ENCODE measurements at places on chromosomes 3 and 15. TPM values are rescaled to one million over a fixed set of nuclear protein-coding genes. Genes with fewer than 3 reads are reported as not detected.
A peak's percentile ranks its signal among the peaks of the same experiment; 100 is the strongest.

SCG5 gene
- total RNA-seq = not detected

CCRL2 gene
- 2.3 TPM for total RNA-seq

GRCh38 chr3:109731639-109732473, 394.5 kb upstream of the DPPA4 start:
- no peak overlapping the region for H3K4me3 ChIP-seq
- DNase-seq = peak; percentile 47
- no peak overlapping the region for H3K27ac ChIP-seq
- H3K4me1 ChIP-seq = no peaks in the 10 kb centered on the region
- no peaks in the 10 kb centered on the region for H3K36me3 ChIP-seq

GRCh38 chr15:99438691-99439523, 126.9 kb upstream of the MEF2A start:
- H3K36me3 ChIP-seq = no peaks in the 10 kb centered on the region
- DNase-seq = no peak
- H3K27ac ChIP-seq = no peak overlapping the region
- no peaks in the 10 kb centered on the region for H3K27me3 ChIP-seq
- no peak overlapping the region for H3K4me3 ChIP-seq

DNA sequence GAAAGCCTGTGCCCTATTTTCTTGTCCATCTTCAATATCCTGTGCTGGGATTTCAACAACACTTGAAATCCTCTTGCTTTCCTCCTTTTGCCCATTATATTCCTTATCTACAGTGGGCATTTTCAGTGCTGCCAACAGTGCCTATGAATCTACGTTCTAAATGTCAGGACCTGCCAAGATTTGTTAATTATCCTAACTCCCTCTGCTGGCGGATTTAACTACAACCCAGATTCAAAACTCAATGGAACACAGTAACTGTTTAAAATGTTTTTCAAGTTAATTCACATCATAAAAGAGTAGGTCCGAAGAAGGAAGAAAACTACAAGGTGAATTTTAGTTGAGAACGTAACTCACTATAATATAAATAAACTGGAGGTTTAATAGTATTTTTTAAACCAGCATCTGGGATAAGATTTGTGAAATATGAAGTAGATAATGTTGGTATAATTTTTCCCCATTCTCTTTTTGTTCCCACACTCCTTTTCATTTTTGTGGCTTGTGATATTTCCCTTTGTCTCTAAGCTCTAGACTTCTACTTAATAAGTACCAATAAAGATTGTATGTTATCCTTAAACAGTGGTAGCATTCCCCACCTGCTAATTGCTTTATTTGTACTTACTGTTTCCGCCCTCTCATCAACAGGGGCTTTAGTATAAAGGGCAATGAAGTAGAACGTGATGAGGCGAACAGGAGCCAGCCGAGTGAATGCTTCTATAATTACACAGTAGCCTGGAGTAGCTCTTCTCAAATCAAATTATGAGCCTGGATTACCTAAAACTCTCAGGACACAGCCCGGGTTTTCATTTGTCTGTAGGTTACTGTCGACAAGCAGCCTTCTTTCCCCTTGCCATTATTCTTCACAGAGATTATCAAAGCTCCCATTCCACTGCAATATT, 302.5 kb upstream of the ATP11B start:
- H3K4me1 ChIP-seq = no peaks in the 10 kb centered on the region
- H3K4me3 ChIP-seq = no peak overlapping the region
- no peak overlapping the region for H3K27ac ChIP-seq
- DNase-seq = peak; percentile 7
- H3K36me3 ChIP-seq = no peaks in the 10 kb centered on the region

GRCh38 chr15:87873516-87873915, 383.0 kb downstream of the NTRK3 start:
- no peak for DNase-seq
- no peaks in the 10 kb centered on the region for H3K27me3 ChIP-seq
- no peaks in the 10 kb centered on the region for H3K4me1 ChIP-seq
- H3K36me3 ChIP-seq = no peaks in the 10 kb centered on the region
- H3K27ac ChIP-seq = no peak overlapping the region

DNA sequence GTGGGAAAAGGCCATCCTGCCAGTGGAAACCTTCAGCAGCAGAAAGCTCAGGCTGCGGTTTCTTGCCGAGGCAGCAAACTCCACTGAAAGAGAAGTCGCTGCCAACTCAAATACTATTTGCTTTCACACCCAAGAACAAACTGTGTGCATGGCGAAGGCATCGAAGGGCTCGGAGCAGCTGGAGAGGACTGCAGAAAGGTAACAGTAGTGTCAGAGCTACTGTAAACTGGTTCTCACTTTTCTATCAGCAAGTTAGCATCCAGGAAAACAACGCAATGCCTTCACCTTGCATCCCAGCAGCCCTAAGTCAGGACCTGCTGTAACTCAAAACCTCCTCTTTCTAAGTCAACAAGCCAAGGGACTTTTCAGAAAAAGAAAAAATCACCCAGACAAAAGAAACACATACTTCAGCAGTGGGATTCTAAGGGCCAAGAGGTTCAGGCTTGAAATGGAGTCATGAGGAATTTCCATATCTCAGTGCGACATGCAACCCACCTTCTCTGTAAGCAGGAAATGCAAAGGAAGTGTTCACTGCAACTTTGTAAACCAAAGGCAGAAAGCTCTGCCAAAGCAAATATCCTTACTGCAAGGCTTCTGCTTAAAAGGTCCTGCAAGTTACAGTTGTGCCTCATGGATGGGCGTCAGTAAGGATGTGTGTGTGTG, 193.5 kb downstream of the FOXP1 start:
- no peaks in the 10 kb centered on the region for H3K27me3 ChIP-seq
- peak; percentile 57 for DNase-seq
- H3K36me3 ChIP-seq = no peaks in the 10 kb centered on the region
